ENCODE measurements at places on chromosomes 3 and 15. TPM values are rescaled to one million over a fixed set of nuclear protein-coding genes. Genes with fewer than 3 reads are reported as not detected.

The MAP1A gene
- polyA plus RNA-seq: 0.20 TPM

The LYSMD2 gene
- 39.0 TPM for polyA plus RNA-seq

The GPR149 gene
- not detected for polyA plus RNA-seq

The SHC4 gene
- 0.27 TPM for polyA plus RNA-seq

The AADAC gene
- not detected for polyA plus RNA-seq

The CELSR3 gene
- 0.89 TPM for polyA plus RNA-seq

The C2CD4A gene
- polyA plus RNA-seq: 0.04 TPM

The SPESP1 gene
- 0.83 TPM for polyA plus RNA-seq

The RASGRF1 gene
- polyA plus RNA-seq: 0.50 TPM

The TM6SF1 gene
- polyA plus RNA-seq: 5.5 TPM

The GMNC gene
- polyA plus RNA-seq: not detected

The PDZRN3 gene
- polyA plus RNA-seq: 1.9 TPM

The INKA1 gene
- 21.5 TPM for polyA plus RNA-seq

The ALAS1 gene
- 15.4 TPM for polyA plus RNA-seq

The CPOX gene
- 14.8 TPM for polyA plus RNA-seq

The CRABP1 gene
- 29.1 TPM for polyA plus RNA-seq

The TMCO5A gene
- not detected for polyA plus RNA-seq

The RARRES1 gene
- 2.2 TPM for polyA plus RNA-seq

The PLA1A gene
- 0.80 TPM for polyA plus RNA-seq

The ROBO1 gene
- polyA plus RNA-seq: 3.4 TPM

The IL12A gene
- 1.2 TPM for polyA plus RNA-seq

The CILP gene
- polyA plus RNA-seq: 3.1 TPM

The SLC22A13 gene
- not detected for polyA plus RNA-seq

The CPNE9 gene
- 0.15 TPM for polyA plus RNA-seq

The ECE2 gene
- not detected for polyA plus RNA-seq

The CD200R1 gene
- polyA plus RNA-seq: 1.4 TPM

The EPHB1 gene
- polyA plus RNA-seq: 0.54 TPM

The MRAS gene
- 4.1 TPM for polyA plus RNA-seq

The ITIH1 gene
- polyA plus RNA-seq: 4.4 TPM

The ROPN1 gene
- polyA plus RNA-seq: not detected

The ITIH3 gene
- 44.4 TPM for polyA plus RNA-seq

The ANKRD28 gene
- 5.3 TPM for polyA plus RNA-seq

The CHP1 gene
- polyA plus RNA-seq: 14.5 TPM

The GPR156 gene
- polyA plus RNA-seq: not detected

The CLSTN2 gene
- polyA plus RNA-seq: not detected

Measured in spleen (tissue), 13 donors.